ENCODE measurements at places on chromosomes 6 and 20.

DNA sequence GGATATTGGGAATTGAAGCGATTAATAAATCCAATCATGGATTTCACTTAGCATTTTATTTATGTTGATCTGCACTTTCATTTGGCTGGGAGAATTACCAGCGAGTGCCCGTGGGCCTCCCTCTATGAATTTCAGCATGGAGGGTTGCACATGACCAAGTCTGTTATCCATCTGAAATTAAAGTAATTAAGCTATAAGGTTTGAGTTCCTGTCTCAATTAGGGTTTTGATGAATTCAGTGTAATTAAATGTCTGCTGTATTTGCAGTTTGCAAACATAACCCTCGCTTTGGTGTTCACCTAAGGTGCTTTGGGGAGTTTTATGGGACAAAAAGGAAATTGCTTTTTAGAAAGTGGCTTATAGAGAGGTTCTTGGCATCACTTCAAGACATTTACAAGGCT lies 169.8 kb upstream of the RIN2 start:
- no peak for DNase-seq

DNA sequence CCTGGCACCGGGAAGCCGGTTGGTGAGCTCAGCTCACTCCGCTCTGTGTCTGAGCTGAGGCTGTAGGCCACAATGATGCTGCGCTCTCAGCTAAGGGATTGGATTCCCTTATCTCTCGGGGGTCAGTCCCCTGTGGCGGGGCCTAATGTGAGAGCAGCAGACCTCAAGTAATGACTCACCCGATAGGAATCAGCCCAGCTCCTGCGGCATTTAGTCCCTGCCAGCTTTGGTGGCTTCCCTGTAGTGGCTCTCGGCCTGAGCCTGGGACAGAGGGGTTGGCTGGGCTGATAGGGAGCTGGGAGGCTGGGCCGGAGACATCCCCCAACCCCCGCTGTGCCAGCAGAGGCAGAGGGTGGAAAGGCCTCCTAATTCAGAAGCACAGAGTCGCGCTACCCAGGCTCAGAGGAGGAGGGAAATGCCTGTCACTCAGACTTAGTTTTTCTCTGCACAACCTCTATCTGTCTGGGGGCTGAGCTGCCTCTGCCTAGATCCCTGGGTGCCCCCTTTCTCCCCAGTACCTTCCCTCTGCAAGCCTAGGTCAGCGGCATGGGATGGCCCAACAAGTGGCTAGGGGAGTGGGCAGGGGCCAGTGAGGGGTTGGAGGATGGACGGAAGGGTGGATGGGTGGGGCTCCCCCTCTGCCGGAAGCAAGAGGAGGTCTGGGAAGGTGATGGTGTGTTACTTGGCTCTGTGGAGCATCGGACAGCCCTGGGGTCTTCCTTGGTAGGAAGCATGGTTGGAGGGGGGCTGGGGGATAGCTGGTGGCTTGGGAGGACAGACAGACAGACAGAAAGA lies 92.2 kb downstream of the CDH22 start:
- no peak for DNase-seq

DNA sequence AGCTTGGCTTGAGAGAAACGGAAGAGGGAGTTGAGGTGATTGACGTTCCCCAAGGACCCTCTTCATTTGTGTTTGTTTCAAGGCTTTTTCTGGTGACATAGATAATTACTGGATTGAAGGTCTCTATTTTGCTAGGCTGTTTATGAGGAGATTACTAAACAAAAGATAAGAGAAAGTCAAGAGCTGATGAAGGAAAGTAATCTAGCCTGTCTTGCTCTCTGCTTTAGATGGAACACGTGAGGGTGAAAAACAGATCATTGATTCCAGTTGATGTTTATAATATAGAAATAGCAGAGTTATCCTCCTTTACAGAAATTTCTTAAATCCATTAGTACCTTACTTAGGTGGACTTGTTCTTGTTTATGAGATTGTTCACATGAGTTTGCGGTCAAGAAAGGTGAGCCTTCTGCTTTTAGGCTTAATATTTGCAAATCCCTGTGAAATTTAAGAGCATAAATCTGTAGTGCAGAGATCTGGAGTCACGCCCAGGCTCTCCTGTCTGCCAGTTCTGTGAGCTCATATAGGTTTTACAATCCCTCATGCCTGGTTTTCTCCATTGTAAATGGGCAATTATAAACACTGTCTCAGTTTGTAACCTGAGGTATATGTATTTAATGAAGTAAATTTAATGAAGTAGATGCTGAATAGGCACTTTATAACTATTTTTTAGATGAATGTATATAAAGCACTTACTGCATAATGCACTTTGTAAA lies 272.8 kb downstream of the NKAIN2 start:
- no peak for DNase-seq

- no peak for DNase-seq
Observed at GRCh38 chr6:126947070-126947469, 171.4 kb upstream of the RSPO3 start.

- no peak for DNase-seq
Observed at GRCh38 chr6:134543128-134543527, 225.2 kb upstream of the SGK1 start.

DNA sequence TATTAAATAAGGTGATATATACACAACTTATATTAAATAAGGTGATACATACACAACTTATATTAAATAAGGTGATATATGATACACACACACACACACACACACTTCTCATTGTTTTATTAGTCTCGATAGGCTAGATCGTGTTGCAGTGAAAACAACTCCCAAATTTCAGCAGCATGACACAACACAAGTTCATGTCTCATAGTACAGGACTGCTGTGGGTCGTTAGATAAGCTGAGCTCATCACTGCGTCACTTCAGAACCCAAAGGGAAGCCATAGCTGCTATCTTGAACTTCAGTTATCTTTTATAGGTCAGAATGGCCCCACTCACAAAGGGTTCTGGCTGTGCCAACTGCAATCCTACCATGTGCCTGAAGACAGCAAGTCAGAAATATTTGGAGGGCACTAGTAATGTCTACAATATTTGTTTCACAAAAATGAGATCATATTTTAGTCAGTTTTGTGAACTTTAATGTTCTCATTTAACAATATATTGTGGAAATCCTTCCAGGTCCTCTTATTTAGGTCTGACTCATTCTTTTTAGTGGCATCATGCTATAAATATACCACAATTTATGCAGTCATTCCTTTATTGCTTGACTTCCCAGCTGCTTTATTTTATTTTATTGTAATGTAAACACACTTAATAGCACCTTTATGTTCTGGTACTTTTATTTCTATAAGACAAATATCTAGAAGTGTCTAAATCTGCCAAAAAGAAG lies 290.2 kb downstream of the PHACTR1 start:
- no peak for DNase-seq

- no peak for DNase-seq
Observed at GRCh38 chr20:59820204-59821041, 113.0 kb downstream of the SYCP2 start.

DNA sequence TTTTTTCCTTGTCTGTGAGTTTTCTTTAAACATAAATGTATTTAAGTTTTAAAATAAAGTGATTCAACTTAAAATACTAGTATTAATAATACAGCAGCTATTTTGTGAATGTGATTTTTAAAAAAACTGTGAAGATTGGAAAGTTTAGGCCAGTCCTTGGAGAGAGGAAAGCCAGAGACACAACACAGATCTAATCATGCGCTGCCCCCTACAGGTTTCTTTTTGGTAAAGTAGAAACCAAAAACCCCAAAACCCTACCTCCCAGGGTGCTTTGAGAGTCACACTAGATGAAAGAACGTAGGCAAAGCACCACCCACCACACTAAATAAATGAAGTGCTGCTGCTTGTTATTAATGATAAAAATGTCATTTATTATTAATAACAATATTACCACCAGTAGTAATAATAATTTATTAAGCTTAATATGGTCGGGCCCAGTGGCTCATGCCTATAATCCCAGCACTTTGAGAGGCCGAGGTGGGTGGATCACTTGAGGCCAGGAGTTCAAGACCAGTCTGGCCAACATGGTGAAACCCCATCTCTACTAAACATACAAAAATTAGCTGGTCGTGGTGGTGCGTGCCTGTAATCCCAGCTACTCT lies 33.7 kb downstream of the SLC9A8 start:
- peak; percentile 58 for DNase-seq

- no peak for DNase-seq
Observed at GRCh38 chr6:80437221-80437620, 330.8 kb downstream of the BCKDHB start.

DNA sequence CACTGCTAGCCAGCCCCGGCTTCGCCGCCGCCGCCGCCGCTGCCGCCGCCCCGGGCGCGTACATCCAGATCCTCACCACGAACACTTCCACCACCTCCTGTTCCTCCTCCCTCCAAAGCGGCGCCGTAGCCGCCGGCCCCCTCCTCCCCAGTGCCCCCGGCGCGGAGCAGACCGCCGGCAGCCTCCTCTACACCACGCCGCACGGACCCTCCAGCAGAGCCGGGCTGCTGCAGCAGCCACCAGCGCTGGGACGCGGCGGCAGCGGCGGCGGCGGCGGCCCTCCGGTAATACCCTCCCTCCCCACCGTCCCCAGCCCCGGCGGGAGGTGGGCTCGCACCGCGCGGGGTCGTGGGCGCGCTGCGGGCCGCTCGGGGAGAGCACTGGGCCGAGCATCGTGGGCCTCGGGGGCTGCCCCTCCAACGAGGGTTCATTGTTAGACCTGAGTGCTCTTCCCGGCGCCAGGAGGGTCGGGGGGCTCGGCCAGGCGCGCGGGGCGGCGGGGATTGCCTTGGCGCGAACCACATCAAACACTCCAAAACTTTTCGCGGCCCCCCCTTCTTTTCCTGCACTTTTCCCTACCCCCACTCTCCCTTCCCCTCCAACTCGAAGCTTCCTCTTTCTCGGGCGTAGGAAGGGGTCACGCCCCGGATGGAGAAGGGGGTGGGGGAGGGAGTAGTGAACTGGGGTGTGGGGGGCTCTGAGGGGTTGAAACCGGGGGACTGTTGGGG lies 827 bp downstream of the E2F3 start:
- peak; percentile 33 for DNase-seq

DNA sequence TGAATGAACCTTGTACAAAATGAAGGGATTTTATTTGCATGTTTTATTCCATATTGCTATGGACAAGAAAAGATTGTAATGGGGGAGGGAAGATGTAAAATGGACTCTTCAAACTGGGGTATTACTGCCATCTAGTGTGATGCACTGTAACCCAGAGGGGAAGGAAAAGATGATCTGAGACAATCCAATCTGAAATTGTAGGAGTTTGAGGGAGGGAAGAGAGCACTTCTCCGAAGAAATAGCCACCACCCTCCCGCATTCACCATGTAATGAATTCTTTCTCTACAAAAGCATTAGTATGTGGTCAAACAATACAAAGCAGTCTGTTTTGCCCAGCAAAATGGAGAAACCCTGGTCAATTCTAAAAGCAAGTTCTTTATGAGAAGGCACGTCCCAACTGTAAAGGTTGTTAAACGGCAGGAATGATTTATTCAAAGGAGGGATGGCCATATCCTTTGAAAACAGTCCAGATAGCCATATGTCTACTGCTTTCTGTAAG lies 679.5 kb upstream of the NRSN1 start:
- no peak for DNase-seq

DNA sequence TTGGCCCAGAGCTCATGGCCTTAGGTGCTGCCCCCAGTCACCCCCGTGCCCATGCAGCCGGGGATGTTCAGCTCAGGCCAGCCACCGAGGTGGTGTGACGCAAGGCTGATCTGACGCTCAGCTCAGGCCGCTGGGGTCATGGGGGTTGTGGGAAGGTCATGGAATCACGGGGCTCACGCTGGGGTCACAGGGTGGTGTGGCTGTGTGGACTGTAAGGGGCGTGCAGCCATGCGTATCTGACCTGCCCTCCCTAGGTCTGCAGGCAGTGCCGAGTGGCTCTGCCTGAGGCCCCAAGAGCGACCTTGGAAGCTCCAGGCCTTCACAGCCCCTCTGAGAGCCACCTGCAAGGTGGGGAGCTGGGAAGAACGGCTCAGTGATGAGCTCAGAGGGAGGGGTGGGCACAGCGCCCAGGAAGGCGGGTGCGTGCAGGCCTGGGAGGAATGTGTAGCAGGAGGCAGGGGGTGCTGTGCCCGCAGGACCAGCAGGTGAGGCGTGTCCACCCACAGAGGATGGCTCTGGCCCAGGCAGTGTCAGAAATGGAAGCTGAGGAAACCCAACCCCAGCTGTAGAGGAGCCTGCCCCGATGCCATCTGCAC lies 27.8 kb downstream of the CHRNA4 start:
- no peak for DNase-seq

DNA sequence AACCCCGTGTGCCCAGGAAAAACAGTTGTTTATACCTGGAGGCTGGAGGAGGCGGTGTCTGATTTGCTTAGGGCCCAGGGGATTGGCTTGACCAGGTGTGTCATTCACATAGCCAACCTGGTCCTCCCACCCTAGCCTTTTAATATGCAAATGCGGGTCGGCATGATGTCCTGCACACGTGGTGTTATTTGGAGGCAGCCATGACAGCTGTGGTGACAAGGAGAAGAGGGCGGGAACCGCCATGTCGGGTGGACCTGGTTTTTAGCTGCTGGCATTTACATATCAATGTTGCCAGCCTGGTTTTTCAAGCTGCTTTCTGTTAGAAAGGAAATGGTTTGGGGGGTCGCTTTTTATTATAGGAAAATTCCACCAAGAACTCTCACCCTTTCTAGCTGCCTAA lies 291.4 kb upstream of the QKI start:
- DNase-seq: no peak

- no peak for DNase-seq
Observed at GRCh38 chr6:71476371-71476770, 187.8 kb downstream of the OGFRL1 start.

GRCh38 chr20:49534255-49534712 lies 33.7 kb downstream of the PTGIS start:
- DNase-seq: peak; percentile 60

DNA sequence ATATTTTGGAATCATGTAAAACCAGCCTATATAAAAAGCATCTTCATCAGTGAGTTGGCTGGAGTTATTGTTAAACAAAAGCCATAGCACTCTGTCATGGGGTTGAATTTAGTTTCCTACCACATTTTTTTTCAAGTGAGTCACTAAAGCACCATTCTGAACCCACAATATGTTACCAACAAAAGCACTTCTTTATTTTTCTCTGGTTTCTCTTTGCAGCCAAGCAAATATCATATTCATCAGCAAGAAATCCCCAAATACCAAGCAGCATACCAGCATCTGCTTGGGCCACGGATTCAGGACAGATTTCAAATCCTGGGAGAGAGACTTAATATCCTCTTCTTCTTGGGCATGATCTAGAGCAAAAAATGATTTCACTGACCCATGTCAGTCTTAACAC lies 441.4 kb downstream of the BCKDHB start:
- DNase-seq: no peak

DNA sequence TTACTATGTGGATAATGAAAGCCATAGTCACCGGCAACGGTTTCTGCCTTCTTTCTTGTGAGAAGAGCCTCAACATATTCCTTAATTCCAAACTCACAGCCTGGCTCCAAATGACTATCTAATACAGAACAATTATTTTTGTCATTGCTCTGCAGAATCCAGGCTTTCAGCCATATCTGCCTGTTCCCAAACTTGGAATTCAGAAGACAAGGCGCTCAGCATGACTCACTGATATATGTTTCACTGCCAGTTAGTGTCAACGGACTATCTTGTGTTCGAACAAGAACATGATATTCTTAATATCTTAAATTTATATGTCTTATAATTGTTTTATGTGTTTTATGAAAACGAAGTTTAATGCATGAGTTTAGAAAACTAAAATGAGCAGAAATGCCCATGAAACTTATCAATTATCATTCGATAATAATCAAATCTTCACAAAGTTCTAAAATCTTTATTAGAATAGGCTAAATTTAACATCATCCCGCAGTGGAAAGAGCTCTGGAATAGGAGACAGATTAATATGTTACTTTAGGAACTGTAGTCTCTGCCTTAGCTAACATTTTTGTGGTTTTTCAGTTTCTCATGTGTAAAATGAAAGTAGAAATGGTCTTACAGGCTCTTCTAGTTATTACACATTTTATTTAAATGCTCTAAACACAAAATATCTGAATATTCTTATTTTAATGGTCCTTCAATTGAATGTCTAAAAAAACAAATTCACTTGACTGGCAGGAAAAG lies 669.3 kb upstream of the GJE1 start:
- DNase-seq: no peak

All from effector memory CD8-positive, alpha-beta T cell (primary cell).